ENCODE measurements at places on chromosomes 3 and 15.

- no peak for DNase-seq
These were observed 55.2 kb downstream of the TIPARP start for GRCh38 chr3:156729460-156730179.

DNA sequence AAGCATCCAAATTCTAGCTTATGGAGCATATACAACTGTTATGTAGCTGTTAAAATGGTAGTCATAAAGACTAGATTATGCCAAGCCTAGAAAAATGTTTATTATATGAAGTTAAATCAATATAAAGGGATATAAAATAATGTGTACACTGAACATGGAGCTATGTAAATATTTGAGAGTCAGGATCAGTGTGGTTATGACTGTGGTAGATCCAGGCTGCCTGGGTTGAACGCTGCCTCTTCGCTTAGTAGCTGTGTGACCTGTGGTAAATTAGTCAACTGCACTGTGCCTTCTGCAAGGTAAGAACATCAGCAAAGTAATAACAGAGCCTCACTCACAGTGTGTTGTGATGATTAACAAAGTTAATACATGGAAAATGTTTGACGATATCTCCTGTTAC, 212.2 kb downstream of the RBMS3 start:
- DNase-seq: no peak

DNA sequence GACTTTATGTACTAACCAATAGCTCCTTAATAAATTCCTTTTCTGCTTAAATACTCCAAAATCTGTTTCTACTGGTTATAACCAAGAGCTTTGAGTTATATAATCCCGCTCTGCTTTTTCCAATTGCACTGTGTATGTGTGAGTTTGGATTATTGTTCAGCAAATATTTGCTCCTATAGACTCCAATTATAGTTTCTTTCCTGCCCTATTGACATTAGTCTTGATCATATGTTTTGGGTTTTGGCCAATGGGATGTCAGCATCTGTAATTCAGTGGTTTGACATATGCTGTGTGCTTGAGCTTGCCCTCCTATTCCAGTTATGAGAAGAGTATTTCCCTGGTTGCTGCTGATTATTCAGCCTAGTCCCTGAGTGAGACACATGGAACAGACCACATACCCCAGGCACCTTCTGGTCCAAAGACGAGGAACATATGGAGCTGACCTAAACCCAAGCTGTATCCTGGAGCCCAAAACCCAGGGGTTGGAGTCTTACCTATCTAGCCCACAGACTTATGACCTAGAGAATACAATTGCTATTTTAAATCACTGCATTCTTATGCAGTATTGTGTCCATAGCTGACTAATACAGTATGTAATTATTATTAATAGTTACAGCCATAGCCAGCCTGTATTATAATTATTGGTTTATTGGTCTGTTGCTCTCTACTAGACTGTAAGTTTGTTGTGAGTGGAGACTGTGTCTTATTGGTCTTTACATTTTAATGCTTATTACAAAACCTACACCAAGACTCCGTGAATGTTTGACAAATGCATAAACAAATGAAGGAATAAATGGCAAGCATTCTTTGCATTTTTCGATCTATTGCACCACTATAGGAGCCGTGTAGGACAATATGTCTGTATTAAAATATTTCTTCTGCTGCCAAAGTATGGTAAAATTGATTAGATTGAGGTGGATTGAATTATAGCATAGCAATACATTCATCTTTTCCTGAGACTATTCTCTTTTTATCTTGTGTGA, 11.7 kb upstream of the ZNF280D start:
- no peak for DNase-seq

DNA sequence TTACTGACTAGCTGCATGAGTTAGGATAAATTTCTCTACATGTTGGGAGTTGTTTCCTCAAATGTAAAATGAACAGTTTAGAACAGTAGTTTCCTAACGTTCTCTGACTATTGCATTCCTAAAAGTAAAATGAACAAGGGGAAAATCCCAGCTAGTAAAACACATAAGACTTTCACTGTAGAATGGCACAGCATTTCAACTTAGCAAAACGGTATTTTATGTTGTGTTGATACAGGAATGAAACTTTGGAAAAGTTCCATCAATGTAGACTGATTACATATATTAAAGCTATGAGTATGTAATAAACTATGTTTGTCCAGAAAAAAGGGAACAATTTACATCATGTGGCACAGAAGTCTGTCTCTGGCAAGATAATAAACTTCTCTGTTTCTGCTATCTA, 297.4 kb upstream of the EPHA3 start:
- no peak for DNase-seq

- DNase-seq: no peak
These were observed 5.8 kb upstream of the TATDN2 start for GRCh38 chr3:10242182-10243065.

DNA sequence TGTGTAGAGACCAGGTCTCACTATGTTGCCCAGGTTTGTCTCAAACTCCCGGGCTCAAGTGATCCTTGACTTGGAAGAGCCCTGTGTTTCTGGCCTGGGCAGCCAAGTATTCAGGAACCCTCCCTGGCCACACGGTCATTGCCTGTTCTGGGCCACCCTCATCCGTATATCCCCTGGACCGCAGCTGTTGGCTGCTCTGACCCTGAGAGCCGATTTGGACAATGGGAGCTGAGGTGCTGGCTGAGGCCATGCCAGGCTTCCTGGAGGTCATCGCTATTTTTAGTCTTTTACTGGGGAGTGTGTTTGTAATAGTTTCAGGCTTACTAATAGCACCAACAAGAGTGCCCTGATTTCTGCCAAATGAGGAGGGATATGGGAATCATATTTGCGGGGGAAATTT, 60.7 kb downstream of the ADAMTS7 start:
- no peak for DNase-seq

DNA sequence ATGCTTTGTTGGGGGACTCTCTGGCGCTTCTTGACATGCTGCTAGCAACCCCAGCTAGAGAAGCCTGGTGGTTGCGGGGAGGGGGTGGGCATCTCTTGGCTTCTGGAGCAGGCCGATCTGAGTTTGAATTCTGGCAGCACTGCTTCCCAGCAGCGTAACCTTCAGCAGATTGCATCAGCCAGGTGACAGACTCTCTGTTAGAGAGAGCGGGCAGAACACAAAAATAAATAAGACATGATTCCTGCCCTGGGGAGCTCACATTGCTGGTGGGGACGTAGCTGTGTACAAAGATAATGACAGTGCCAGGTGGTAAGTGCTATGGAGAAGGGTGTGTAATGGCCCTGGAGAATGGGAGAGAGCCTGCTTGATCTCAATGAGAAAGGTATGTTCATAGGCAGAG, 87.4 kb downstream of the THSD4 start:
- no peak for DNase-seq

DNA sequence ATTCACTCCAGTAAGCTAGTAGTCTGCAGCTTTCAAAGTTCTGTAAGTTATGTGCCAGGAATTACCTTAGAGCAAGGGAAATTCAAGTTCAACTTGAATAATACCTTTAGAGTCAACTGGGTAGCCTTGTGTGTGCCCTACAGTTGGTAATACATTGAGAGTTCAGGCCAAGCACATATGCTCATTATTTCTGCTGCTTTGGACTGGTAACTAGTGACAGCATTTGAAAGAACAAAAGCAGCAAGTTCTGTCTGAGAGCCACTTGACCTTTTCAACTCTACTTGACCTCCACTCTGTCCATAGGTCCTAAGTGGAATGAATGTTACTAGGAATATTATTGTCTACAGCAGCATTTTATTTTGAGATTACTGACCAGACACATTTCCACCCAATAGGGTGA, 723.5 kb downstream of the NLGN1 start:
- DNase-seq: no peak

DNA sequence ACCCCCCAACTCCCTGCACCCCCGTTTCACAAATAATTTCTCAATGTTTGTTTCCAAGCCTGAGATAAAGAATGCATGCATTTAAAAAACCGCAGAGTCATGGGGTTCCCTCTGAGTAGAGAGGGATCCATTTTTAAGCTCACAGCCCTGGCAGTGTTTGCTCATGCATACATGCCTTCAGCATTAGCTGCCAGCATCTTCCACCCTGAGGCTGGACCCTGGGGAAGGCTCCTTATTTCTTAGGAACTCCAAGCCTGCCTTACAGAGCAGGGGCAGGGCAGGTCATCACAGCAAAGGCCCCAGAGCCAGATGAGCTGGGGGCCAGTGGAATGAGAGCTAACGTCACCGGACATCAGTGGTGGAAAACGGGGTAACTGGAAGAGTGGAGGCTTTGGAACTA, 31.3 kb downstream of the TLE3 start:
- DNase-seq: no peak

- DNase-seq: no peak
These were observed 363.5 kb downstream of the FOXP1 start for GRCh38 chr3:71219744-71220638.

- no peak for DNase-seq
These were observed 3.1 kb downstream of the ABTB1 start for GRCh38 chr3:127675651-127676391.

GRCh38 chr3:152321200-152321954, 52.6 kb downstream of the MBNL1 start:
- no peak for DNase-seq

GRCh38 chr3:153431076-153431475, 269.1 kb downstream of the RAP2B start:
- DNase-seq: no peak

- no peak for DNase-seq
These were observed 91.1 kb downstream of the VGLL4 start for GRCh38 chr3:11552289-11553264.

- no peak for DNase-seq
These were observed 292.5 kb downstream of the MCTP2 start for GRCh38 chr15:94523873-94524272.

DNA sequence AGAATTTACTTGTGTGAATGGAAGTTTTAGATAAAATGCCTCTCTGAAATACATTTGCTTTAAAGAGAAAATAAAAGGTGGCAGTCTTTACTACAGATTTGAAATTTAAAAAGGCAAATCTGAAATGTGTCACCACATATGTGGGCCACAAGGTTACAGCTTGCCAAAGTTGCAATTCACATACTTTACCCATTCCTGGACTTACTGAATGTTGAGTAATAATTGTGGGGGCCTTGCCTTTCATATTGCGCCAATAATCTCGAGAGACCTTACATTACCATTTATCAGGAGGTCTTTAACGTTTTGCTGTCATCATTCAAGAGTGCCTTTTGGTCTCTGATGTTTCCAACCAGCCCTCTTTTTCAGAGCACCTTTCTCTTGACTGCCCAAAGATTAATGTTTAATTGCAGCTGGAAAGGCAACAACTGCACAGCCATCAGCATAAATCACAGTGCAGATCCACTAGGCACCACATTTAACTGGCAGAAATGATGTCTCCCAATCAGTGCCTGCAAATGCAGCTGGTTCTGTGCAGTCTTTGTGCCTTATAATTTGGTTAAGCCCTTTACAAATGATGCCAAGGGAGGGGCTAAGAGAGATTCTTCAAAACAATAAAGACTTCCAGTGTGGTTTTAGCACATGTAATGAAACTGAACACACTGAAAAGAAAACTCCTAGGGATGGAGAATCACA, 206.8 kb downstream of the MAGI1 start:
- DNase-seq: no peak

DNA sequence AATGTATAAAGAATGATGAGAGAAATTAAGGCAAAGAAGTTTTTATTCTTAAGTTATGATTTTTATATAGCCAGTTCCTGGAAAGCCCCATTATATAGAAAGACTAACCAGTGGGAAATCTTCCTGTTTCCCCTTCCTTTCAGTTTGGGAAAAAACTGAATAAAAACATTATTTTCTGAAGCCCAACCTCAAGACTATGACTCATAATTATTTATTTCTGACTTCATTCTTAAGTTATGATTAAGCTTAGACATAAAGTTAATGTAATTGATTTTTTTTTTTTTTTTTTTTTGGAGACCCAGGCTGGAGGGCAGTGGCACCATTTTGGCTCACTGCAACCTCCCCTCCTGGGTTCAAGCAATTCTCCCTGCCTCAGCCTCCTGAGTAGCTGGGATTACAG, 55.8 kb downstream of the TRPC1 start:
- DNase-seq: no peak

DNA sequence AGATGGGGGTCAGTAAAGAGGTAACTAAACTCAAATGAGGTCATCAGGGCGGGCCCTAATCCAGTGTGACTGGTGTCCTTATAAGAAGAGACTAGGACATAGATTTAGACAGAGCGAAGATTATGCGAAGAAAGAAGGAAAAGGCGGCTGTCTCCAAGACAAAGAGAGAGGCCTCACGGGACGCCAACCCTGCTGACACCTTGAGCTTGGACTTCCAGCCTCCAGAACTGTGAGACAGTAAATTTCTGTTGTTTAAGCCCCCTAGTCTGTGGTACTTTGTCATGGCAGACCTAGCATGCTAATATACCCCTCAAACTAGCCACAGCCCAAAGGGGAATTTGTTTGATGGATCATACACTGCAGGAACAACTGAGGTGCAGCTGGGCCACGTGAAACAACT, 183.0 kb downstream of the ABHD5 start:
- no peak for DNase-seq

- DNase-seq: no peak
These were observed 407.2 kb upstream of the TPRG1 start for GRCh38 chr3:188764609-188765008.
